Anterior cingulate cortex (tissue), 58 donors: ENCODE measurements at places on chromosomes 7 and 10.

DNA sequence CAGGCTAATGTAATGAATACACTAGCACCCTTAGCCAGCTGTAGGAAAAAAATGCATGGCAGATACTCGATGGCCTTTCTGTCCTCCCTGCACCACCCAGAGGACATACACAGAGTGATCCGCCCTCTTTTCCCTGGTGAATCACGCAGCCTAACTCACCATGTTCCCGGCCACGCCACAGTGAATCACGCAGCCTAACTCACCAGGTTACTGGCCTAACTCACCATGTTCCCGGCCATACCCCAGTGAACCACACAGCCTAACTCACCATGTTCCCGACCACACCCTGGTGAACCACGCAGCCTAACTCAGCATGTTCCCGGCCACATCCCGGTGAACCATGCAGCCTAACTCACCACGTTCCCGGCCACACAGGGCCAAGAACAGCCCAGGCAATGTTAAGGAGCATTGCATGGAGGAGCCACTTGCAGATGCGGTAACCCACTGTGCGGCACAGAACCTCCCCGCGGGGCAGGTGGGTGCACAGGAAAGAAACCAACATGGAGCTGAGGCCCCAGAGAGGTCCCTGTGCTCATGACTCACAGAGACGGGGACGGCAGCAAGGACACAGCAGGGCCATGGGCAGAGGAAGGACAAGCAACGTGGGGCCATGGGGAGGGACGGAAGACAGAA is 508.5 kb downstream of the DNAJB6 start:
- no peak for DNase-seq

- DNase-seq = no peak
Measured at GRCh38 chr7:22990588-22990949, 23.4 kb downstream of the HYCC1 start.

DNA sequence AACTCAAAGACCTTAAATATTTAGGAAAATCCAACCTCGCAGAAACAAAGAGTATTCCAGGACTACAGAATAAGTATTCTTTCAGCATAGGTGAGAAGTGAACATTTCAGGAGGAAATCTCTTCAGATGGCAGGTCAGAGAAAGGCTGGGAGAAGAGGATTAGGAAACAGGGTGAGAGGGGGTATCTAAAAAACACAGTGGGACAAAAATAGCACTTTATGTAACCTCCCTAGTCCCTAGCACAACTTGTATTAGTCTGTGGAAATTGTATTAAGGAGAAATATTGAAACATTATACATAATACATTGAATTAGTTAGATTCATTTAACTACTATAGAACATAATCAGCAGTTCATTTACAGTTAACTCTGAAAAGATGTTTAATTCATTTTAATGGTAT is 192.3 kb downstream of the CACNB2 start:
- DNase-seq = no peak

DNA sequence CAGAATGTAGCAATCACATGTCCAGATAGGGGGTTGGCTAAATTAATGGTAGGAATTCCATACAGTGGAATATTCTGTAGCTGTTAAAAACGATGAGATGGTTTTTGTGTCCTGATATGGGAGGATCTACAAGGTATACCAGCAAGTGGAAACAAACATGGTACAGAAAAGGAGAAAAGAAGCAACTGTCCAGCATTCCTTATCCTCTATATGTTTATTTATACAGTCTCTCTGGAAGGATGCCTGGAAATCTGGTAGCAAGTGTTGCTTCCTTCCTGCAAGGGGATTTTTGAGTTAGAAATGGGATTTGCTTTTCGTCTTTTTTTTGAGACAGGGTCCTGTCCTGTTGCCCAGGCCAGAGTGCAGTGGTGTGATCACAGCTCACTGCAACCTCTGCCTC is 19.3 kb downstream of the IL15RA start:
- DNase-seq = no peak

DNA sequence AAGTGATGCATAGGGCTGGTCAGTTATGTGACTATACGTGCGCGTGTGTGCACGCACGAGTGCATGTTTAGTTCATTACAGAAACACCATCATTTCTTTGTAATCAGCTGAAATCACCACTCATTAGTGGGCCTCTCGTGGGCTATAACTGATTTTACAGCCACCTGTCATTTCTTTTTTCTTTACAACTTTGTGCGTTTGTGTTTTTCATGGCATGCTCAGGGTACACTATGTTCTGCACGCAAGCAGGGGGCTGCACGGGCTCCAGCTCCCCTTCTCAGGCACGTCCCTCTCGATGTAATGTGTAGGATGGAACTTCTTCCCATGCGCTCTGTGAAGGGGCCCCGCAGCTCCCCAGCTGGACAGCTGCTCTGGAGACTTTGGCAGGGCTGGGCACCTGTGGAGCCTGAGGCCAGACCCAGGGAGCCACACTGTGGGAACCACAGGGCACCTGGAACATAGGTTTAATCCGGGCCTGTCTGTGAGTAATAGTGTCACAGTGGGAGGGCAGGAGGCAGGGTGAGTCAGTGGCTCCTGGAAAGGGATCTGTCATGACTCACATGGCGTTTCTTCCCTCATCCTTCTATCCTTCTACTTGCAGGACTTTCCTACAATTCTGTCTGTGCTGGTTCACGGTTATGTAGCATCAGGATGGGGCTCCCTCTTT is 4.9 kb downstream of the GCK start:
- no peak for DNase-seq

GRCh38 chr10:59362144-59362958 is at the start of gene FAM13C:
TSS of gene FAM13C (minus strand) at chr10:59362549. CDS start at chr10:59362460, 89 bp downstream.
- peak; percentile 64 for DNase-seq

GRCh38 chr10:97718178-97718577 is 4.6 kb downstream of the MARVELD1 start:
- no peak for DNase-seq

GRCh38 chr10:112799726-112800510 is 150.1 kb upstream of the TCF7L2 start:
- DNase-seq = no peak

GRCh38 chr10:84477398-84478128 is 149.2 kb downstream of the CCSER2 start:
- DNase-seq = no peak

- DNase-seq = no peak
Measured at GRCh38 chr10:124680675-124681074, 63.5 kb downstream of the FAM53B start.

DNA sequence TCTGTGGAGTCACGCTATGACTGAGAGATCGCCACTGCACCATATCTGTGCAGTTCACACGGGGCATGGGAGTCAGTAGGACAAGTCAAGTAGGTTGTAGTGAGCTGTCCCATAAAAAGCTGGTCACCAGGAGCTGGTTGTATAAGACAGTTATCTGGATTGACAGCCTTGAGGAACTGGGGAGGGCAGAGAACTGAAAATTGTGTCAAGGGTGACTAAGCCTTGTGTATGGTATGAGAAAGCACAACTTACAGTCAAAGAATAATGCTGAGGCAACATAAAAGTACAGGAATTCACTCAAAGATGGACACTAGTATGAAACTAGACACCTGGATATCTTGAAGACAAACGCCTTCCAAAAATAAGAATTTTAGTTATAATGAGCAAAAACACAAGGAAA is 564.9 kb downstream of the POM121L12 start:
- DNase-seq = no peak

DNA sequence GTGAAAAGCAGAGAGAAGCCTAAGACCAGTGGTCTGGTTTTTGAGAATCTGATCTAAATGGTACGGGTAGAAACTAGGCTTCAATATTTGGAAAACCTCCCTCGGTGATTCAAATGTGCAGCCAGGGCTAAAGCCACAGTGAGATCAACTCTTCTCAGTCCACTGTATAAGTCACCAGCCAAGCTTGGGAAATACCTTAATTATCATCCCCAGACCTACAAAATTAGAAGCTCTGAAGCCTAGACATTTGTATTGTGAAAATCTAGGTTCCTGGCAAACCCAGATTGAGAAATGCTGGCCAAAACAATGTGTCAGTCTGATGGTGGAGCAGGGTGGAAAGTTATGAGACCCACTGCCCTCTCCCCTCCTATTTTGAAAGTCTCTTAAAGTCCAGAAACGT is 131.7 kb downstream of the DGKI start:
- no peak for DNase-seq

DNA sequence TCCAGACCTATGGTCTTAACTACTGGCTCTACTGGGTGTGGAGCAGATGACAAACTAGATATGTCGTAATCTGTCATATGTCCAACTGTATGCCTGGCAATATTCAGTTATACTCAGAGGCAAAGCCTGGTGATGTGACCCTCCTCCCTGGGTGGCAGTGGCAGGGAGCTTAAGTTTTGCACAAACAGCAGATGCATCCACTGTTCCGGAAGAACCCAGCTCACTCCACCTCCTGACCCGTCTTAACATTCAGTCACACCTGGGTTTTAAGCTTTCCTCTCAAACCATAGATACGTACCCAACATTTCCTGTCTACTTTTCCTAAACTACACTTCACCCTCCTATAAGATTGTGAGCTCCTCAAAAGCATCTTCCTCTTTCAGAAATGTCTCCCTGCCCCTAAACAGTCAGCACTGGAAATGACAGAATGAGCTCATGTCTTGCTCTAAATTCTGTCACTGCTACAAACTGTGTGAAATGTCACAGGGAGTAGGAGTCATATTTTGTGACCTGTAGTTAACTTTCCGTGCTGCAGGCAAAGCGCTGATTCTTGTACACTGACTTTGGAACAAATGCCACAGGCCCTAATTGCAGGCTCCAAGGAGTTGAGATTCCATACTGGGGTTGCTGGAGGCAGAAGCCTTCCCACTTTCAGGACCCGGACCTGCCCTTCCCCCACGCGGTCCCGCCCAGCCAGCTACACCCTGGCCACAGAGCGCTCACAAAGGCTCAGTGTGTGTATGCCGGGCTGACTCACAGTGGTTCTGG is 23.9 kb downstream of the SCD start:
- DNase-seq = peak; percentile 71

DNA sequence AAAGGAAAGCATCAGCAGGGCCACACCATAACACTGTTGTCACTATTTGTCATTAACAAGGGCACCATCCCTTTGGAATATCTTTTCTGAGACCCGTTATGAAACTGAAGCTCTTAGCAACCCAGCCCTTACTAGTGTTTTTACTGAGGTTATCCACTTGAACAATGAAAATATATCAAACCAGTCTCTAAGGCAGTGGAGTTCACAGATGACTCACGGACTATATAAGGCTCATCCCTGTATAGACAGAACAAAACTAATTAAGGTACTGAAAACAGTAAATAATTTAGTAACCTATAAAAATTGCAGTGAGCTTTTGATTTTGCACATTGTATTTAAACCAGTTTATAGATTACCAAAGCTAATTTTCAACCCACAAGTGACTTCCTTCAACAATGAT is 196.0 kb downstream of the ELAPOR2 start:
- no peak for DNase-seq

DNA sequence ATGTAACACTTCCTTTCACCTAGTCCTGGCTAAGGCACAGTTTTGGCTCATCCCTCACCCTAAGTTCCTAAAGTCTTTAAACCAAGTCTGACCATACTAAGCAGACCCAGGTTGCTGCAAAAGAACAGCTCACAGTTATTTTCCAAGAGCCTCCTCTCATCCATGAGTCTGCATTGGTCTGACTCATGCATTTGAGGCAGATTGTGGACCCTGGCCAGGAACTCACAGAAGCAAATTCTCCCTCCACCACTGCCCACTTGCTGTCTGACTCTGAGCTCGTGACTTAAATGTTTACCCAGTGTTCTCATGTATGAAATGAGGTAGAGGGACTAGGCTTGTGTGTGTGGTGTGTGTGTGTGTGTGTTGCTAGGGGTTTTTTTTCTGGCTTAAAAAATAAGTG is 1272.8 kb downstream of the TYW1 start:
- DNase-seq = peak; percentile 25

DNA sequence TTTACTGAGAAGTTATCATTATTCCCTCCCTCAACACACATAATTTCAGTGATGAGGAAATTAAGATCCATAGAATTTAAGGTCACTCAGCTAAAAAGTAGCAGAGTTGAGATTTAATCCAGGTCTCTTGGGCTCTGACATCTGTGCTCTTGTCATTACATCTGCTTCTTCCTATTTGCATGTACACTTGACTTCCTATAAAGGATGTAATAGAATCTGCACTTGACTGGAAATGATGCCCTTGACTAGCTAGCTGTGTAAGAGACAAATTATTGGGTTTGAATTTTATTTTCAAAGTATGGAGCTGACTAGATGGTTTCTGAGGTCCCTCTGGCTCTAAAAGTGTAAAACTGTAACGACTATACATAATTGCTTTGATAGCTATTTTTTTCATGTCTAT is 59.5 kb downstream of the AGK start:
- no peak for DNase-seq

- DNase-seq = no peak
Measured at GRCh38 chr7:80481196-80481884, 30.5 kb downstream of the GNAT3 start.

DNA sequence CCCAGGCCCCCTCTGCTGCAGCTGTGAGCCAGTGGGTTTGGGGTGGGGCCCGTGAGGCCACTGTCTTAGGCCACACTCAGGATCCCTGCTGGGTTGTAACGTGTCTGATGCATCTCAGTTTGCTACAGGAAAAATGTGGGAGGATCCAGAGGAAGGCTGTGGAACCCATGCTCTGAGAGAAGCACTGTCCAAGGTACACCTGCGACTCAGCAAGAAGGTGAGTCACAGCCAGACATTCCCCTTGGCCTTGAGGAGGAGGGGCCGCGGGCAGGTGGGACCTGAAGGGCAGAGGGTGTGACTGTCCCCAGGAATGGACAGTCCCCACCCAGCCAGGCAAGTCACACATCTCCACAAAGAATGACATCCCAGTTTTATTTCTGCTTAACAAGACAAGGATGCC is 27.8 kb upstream of the C10orf120 start:
- DNase-seq = no peak

DNA sequence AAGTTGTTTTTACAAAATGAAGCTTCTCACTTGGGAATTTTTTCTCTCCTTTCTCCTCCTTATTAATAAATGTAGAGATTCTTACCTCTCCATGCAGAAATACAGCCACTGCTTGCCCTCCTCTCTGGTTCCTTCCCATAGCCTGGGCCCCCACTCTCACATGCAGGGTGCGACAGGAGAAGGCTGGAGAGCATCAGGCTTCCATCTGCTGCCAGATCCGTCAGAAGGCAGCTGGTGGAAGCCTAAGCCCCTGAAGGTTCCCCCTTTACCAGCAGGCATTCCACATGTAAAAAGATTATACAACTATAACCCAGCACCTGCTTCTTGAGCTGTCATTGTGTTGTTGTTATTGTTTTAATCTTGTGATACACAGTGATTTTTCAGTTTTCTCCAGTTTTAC is 314.2 kb downstream of the LHFPL3 start:
- no peak for DNase-seq

- no peak for DNase-seq
Measured at GRCh38 chr10:124030492-124031110, 62.8 kb downstream of the CHST15 start.

GRCh38 chr7:27367933-27368549 is 125.4 kb downstream of the EVX1 start:
- no peak for DNase-seq

DNA sequence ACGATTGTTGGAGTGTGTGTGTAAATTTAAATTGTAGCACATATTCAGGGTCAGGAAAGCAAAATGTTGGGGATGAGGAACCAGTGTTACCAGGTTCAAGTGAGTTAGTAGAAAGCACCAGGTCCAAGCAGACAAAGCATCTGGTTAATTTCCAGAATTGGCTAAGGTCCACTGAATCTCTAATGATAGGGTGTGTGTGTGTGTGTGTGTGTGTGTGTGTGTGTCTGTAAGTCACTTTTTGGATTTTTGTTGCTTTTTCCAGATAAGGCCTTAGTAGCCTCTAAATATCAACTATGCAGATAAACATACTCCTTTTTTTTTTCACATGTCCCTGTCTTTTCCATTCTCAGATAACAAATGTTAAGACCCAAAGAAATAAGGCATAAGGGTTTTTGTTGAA is 36.6 kb upstream of the FMC1 start:
- no peak for DNase-seq
